ENCODE measurements at places on chromosomes 16 and 17.

DNA sequence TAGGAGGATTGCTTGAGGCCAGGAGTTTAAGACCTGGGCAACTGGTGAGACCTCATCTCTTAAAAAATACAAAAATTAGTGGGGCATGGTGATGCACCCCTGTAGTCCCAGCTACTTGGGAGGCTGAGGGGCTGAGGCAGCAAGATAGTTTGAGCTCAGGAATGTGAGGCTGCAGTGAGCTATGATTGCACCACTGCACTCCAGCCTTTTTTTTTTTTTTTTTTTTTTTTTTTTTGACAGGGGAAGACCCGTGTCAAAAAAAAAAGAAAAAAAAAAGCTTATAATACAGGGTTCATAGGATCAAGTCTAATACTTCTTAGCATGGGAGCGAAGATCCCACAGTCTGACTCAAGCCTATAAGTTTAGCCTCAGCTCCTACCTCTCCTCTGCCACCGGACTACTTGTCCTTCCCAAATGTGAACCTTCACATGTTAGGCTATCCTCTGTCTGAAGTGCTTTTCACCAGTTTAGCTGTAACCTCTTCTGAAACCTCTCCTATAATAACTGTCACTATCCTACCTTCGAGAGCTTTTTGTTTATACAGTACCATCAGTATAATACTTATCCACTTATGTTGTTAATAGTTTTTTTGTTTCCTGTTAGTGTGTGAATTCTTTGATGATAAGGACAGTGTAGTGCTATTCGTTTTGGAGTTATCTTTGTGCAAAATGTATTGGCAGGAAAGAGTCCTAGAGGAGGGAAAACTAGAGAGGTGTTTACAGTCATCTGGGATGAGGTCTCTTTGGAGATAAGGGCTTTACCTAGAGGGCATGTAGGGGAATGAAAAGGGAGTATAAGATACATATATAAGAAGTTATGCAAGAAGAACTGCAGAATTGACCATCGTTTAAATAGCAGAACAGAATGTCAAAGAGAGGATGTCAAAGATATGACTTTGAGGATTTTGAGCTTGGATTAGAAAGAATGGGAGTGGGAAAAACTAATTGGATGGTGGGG is 15.5 kb downstream of the CPD start:
- DNase-seq = no peak

GRCh38 chr17:72946156-72946555 is 146.3 kb downstream of the SLC39A11 start:
- DNase-seq = no peak

- DNase-seq = peak; percentile 51
Observed at GRCh38 chr16:15966836-15967546, 17.6 kb downstream of the ABCC1 start.

GRCh38 chr17:17236295-17237025 is 508 bp downstream of the FLCN start:
- no peak for DNase-seq

- DNase-seq = no peak
Observed at GRCh38 chr16:87339086-87339723, 22.0 kb upstream of the C16orf95 start.

- no peak for DNase-seq
Observed at GRCh38 chr17:17659340-17659739, 21.9 kb upstream of the RAI1 start.
